Endothelial cell of coronary artery (primary cell): ENCODE measurements at places on chromosomes 11 and 22. TPM values are rescaled to one million over a fixed set of nuclear protein-coding genes. Genes with fewer than 3 reads are reported as not detected.

C11orf91 gene
- 0.38 and 0.54 TPM in 2 replicates for total RNA-seq

FAM181B gene
- under 0.01 TPM in 1 of 2 replicates, not detected in the other for total RNA-seq

EIF3F gene
- total RNA-seq: 235 and 288 TPM in 2 replicates

KCTD17 gene
- 31.2 and 34.5 TPM in 2 replicates for total RNA-seq

NRIP3 gene
- 2.5 and 12.0 TPM in 2 replicates for total RNA-seq

GAL3ST1 gene
- total RNA-seq: under 0.01 TPM in 1 of 2 replicates, not detected in the other

ANO5 gene
- 0.81 and 1.2 TPM in 2 replicates for total RNA-seq

CARD16 gene
- total RNA-seq: 42.3 and 105 TPM in 2 replicates

XBP1 gene
- 91.0 and 153 TPM in 2 replicates for total RNA-seq

OR52N4 gene
- not detected in 2 replicates for total RNA-seq

OR51I1 gene
- total RNA-seq: not detected in 2 replicates

KRTAP5-2 gene
- total RNA-seq: not detected in 2 replicates

TP53AIP1 gene
- not detected in 2 replicates for total RNA-seq

ZNF215 gene
- total RNA-seq: 5.2 and 5.4 TPM in 2 replicates

SLC15A3 gene
- 2.6 and 8.7 TPM in 2 replicates for total RNA-seq

CDK2AP2 gene
- 12.7 and 13.1 TPM in 2 replicates for total RNA-seq

MFRP gene
- under 0.01 TPM in 1 of 2 replicates, not detected in the other for total RNA-seq

OR51B5 gene
- total RNA-seq: not detected in 2 replicates

SHISA8 gene
- total RNA-seq: not detected in 2 replicates

RFPL3 gene
- not detected in 2 replicates for total RNA-seq

OR51I2 gene
- not detected in 2 replicates for total RNA-seq

MYBPC3 gene
- not detected in 2 replicates for total RNA-seq

TP53I11 gene
- total RNA-seq: 25.2 and 28.9 TPM in 2 replicates

PCNX3 gene
- 12.2 and 17.9 TPM in 2 replicates for total RNA-seq

SLC37A2 gene
- 0.28 and 0.36 TPM in 2 replicates for total RNA-seq

OR52I2 gene
- not detected in 2 replicates for total RNA-seq

RFPL1 gene
- not detected in 2 replicates for total RNA-seq

SBF1 gene
- total RNA-seq: 42.6 and 68.2 TPM in 2 replicates

TIMP3 gene
- 0.18 and 10.5 TPM in 2 replicates for total RNA-seq

MYRF gene
- 0.27 and 4.0 TPM in 2 replicates for total RNA-seq

TALDO1 gene
- 207 and 250 TPM in 2 replicates for total RNA-seq

TYR gene
- total RNA-seq: not detected in 2 replicates

GPHA2 gene
- not detected in 2 replicates for total RNA-seq

TMEM191C gene
- total RNA-seq: 0.38 and 0.54 TPM in 2 replicates

TRIM3 gene
- 19.3 and 37.8 TPM in 2 replicates for total RNA-seq

CNGA4 gene
- total RNA-seq: not detected in 2 replicates

KRTAP5-6 gene
- total RNA-seq: not detected in 2 replicates

ZBTB3 gene
- total RNA-seq: 6.9 and 8.4 TPM in 2 replicates

NXPE2 gene
- total RNA-seq: 0.09 TPM in 1 of 2 replicates, not detected in the other

CLCF1 gene
- 2.7 and 3.3 TPM in 2 replicates for total RNA-seq

ARRB1 gene
- total RNA-seq: 76.3 and 161 TPM in 2 replicates

KLHDC7B gene
- not detected in 2 replicates for total RNA-seq

SESN3 gene
- 2.4 and 4.0 TPM in 2 replicates for total RNA-seq

ADM gene
- 56.4 and 241 TPM in 2 replicates for total RNA-seq

TRIM29 gene
- 0.19 TPM in 1 of 2 replicates, not detected in the other for total RNA-seq

OR52W1 gene
- not detected in 2 replicates for total RNA-seq

FEN1 gene
- 22.3 and 46.4 TPM in 2 replicates for total RNA-seq

PIH1D2 gene
- 0.38 and 1.2 TPM in 2 replicates for total RNA-seq
